ENCODE measurements at places on chromosomes 3 and 15. TPM values are rescaled to one million over a fixed set of nuclear protein-coding genes. Genes with fewer than 3 reads are reported as not detected.

DNA sequence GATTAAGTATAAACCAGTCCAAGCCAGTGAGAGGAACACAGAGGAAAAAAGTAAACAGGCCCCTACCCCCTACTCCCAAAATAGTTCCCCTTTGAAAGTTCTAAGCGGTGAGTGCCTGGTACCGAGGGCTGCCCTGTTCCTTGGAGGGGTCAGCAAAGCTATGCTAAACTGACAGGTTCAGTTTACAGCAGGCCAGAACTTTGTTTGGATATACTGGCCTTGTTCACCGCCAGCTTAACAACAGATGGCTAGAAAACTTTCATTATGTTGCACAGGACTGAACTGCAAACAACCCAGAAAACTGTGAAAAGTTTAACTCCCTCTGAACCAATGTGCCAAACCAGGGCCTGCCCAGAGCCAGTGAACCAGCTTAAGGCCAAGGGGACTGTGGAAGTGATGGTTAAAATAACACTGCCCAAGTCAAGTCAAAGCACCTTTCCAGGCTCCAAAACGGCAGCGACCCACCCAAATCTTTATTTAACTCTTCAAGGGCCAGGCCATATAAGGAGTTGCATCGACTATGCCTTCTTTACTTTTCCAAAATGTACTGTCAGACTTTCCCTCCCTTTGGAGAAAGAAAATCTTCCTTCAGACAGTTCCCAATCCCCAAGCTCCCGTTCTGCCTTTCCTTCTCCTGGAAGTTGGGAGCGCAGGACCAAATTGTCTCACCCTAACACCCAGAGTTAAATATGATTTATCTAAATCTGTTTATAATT lies 448.0 kb downstream of the FOXP1 start:
- H3K27ac ChIP-seq = no peak overlapping the region
- no peak for DNase-seq
- no peaks in the 10 kb centered on the region for H3K36me3 ChIP-seq

GRCh38 chr15:61828008-61828407 lies 232.2 kb downstream of the VPS13C start:
- no peaks in the 10 kb centered on the region for H3K36me3 ChIP-seq
- H3K27me3 ChIP-seq = peaks cover 18% of the 10 kb centered on the region
- H3K4me3 ChIP-seq = no peak overlapping the region
- DNase-seq = no peak

- no peak overlapping the region for H3K27ac ChIP-seq
- H3K4me1 ChIP-seq = no peaks in the 10 kb centered on the region
- H3K4me3 ChIP-seq = no peak overlapping the region
- H3K27me3 ChIP-seq = peaks cover 9% of the 10 kb centered on the region
These were observed 19.6 kb downstream of the LRRC49 start for GRCh38 chr15:70912187-70912586.

DNA sequence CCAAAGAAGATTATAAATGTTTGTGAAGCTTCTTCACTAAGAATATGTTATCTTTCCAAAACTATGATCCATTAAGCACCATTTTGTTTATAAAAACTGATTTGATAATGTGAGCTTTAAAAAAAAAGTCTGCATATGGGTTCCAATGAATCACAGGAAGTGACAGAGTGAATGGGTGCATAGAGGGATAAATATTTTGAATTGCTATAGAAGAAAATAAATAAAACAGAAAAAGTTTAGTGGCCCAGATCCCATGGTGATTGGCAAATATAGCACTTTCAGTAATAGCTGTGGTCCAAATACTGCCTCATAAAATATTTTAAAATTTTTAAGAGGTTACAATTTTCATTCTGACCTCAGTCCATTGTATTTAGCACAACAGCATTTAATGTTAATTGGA lies 19.2 kb downstream of the CPA3 start:
- H3K4me3 ChIP-seq = no peak overlapping the region
- no peak for DNase-seq
- no peaks in the 10 kb centered on the region for H3K4me1 ChIP-seq
- H3K36me3 ChIP-seq = no peaks in the 10 kb centered on the region
- no peak overlapping the region for H3K27ac ChIP-seq

GRCh38 chr15:80760960-80761359 lies 18.2 kb upstream of the CEMIP start:
- no peaks in the 10 kb centered on the region for H3K36me3 ChIP-seq
- H3K27ac ChIP-seq = no peak overlapping the region
- H3K27me3 ChIP-seq = no peaks in the 10 kb centered on the region
- DNase-seq = no peak

B3GALNT1 gene
- 3.9 TPM for total RNA-seq

DNA sequence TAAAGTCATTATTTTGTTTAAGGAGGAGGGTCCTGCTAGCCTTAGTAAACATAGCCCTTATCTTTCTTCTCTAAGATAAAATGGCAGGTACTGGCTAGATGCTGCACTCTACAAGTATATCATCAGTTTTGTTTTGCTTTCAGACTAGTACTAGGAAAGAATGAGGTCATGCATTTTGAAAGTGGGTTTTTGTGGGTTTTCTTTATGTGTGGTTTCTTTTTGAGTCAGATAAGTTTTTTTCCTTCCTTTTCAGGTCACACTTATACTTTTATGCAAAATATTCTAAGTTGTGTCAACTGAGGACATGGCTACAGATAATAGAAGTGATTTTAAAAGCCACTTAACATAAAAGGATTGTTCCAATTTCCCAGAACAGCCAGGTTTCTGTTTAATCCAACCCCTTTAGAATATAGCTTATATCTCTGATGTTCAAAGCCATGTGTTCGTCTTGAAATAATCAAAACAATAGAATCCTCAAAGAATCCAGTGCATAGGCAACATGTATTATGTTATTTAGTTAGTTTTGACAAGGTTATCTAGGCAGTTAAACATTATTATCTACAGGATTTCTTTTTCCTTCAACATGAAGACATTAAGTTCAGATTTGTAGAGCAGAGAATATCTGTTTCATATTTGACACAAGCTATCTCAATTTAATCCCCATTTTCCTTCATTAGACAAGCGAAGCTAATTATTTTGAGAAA lies 406.2 kb downstream of the RBMS3 start:
- no peaks in the 10 kb centered on the region for H3K36me3 ChIP-seq
- no peak overlapping the region for H3K27ac ChIP-seq
- peaks cover 4% of the 10 kb centered on the region for H3K27me3 ChIP-seq
- peaks cover 9% of the 10 kb centered on the region for H3K4me1 ChIP-seq

IGSF10 gene
- total RNA-seq = not detected

HDAC11 gene
- 2.0 TPM for total RNA-seq
